ENCODE measurements at places on chromosomes 4 and X.

- no peak for DNase-seq
Observed at GRCh38 chrX:142428916-142429315, 223.8 kb upstream of the MAGEC2 start.

DNA sequence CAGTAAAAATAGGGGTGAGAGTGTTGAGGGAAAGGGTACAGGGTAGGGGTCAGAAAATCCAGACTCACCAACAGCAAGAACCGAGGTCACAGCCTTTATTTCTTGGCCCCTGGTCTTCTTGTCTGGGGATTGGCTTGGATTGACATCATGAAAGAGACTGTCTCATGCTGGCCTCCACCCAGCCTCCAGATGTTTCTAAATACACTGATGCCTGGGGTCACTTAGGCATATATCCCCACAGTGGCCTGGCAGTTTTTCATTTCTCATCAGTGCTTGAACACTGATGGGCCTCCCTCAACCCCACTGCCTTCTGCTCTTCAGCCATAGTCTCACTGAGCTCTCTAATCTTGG is 173.9 kb downstream of the RTL9 start:
- DNase-seq: no peak

DNA sequence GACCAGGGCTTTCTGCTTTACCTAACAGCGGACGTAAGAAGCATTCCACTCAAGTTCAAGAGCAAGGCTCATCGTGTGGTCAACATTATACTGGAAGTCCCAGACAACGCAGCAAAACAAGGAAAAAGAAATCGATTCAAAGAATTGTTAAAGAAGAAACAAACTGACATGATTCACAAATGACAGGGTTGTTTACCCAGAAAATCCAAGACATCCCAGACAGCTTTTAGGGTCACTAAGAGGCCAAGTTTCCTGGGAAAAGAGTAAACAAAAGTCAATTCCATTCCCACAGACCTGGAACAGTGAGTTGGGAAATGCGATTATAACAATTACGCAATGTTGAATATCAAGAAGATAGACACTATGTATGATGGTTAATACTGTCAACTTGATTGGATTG is 21.5 kb upstream of the HTRA3 start:
- no peak for DNase-seq

DNA sequence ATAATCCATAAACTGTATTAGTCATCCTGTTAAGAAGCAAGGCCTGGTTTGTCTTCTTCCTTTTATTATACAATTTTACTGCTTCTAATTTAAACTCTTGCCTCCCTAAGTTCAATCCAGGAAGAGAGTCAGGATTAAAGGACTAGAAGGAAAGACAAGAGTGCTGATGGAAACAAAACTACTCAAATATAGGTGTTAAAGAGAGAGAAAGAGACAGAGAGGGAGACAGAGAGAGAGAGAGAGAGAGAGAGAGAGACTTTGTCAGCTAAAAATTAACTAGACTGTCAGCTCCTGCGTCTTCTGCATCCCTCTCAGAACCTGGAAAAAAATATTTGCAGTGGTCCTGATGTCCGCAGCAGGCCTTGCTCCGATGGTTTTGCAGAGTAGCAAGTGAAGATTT is 13.5 kb upstream of the FGG start:
- no peak for DNase-seq

DNA sequence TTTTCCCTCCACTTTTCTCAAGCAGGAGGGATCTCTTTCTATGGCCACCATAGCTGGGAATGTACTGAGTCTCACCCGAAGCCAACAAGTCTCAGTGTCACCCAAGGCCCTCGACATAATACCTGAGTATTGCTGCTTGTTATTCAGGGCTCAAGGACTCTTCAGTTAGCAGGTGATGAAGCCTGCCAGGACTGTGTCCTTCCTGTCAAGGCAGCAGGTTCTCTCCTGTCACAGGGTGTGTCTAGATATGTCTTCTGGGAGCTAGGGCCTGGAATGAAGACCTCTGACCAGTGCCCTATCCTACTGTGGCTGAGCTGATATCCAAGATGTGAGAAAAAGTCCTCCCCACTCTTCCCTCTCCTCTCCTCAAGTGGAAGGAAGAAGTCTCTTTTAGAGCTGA is 391.0 kb upstream of the DIPK2B start:
- no peak for DNase-seq

DNA sequence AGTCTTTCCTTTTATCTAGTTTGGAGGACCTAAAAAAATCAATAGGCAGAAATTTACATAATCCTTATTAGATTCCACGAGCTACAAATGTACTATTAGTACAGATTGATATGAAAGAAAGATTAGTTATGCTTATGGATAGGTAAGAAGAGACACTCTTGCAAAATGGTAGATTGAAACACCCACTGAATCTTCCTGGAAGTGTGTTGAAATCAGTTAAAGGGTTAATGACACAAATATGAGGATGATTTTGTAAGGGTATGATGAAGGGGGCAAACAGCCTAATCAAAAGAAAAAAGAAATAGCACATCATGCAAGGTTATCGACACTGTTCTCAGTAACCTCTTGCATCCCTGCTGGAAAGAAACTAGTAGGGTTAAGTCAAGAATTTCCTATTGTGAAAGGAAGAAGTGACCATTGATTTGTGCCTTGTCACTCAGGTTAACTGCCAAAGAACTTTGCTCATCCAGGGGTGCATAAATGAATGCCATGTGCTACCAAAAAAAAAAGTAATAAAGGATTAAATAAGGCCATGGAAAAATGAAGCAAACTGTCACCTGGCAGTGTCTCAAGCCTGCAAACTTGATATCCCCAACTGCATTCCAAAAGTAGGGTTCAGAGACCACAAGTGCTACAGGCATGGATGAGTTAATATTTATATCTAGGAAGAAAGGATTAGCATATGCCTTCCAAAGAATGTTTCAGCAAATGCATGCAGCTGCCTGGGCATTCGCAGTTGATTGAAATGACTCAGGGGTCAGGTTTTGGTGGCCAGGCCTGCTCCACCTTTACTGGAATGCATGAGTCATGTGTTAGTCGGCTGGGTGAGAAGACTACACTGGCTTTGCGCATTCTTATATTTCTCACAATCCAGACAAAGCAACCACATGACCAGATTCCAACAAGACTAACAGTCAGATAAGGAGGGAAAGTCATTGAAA is 78.3 kb upstream of the ATXN3L start:
- DNase-seq: peak; percentile 2

GRCh38 chrX:101478366-101478765 is 6.9 kb upstream of the ARMCX4 start:
- no peak for DNase-seq

- no peak for DNase-seq
Observed at GRCh38 chr4:7240306-7240705, 48.0 kb downstream of the SORCS2 start.

DNA sequence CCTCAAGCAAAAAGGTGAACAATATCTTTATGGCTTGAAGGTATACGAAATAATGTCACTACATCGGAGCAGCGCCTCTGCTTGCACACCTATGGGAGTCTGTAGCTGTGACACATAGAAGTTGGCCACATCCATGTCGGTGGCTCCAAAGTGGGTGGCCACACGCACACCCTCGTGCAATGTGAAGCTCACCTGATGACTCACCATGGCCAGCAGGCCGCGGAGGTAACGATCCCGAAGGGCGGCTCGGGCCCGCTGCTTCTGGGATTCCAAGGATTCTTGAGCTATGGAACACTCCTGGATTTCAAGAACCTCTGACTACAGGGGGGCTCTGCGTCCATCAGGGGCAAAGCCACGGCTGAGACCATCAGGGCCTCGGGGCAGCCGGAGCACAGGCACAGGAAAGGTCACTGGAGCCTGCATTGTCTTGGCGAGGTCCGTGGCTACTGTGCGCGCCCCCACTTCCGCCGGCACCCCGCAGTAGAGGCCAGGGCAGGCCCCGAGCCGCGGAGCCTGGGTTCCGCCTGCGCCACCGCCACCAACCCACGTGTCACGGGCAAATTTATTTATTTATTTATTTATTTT is 25.2 kb downstream of the NYX start:
- no peak for DNase-seq

DNA sequence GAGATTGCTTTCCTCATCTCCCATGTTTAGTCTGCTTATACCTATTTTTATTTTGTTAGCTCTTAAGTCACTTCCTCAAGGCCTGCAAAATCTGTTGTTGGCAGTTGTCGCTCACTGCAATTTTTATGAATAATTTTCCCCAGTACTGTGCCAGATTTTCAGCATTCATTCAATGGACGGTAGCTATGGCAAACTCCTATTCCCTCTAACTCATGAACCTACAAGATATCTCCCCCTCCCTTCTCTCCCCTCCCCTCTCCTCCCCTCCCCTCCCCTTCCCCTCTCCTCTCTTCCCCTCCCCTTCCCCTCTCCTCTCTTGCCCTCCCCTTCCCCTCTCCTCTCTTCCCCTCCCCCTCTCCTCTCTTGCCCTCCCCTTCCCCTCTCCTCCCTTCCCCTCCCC is 160.4 kb downstream of the FRAS1 start:
- DNase-seq: no peak

- DNase-seq: no peak
Observed at GRCh38 chrX:55127692-55128091, 38.9 kb downstream of the PAGE2 start.

GRCh38 chr4:3801521-3801920 is 35.3 kb downstream of the ADRA2C start:
- no peak for DNase-seq

GRCh38 chr4:84733343-84734033 is 150.6 kb downstream of the CDS1 start:
- DNase-seq: no peak

GRCh38 chr4:109127866-109128265 is 174.6 kb downstream of the COL25A1 start:
- no peak for DNase-seq

- DNase-seq: no peak
Observed at GRCh38 chr4:98556451-98556850, 102.0 kb downstream of the TSPAN5 start.

GRCh38 chr4:25258980-25259578 is 25.2 kb downstream of the PI4K2B start:
- no peak for DNase-seq

DNA sequence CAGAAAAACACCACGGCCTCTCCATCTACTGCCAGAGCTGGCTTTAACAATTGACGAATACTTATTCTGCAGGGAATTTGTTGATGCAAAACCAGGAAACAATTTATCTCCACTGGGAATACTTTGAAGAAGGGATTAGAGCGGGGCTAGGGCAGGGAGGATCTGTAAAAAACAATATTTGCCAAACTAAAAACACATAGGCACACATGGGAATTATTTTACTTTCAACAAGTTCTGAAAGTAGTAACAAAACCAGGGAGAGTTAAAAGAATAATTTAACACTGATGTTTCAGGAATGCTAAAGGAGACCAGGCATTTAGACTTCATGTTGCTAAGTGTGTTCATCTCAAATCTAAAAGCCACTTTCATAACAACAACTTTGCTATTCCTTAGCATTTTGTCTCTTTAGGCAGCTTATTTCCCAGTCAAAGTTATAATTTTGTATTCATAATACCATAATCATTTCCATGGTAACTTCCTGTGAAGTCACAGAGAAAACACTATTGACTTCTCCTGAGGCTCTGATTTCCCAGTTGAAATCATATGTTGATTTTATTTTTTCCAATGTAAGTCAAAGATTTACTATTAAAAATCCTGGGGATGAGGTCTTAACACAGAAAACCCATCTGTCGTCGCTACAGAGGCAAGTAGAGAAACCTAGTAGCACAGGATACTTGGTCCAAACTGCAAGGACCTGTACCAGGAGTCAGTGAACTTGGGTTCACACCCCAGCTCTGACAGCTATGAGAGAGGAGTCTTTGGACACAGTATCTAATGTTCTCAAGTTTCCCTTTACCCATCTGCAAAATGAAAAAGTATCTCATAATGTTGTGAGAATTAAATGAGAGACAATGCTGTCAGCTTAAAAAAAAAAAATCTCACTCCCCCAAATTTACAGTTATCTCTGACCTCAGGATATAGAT is 69.3 kb downstream of the SH3RF1 start:
- no peak for DNase-seq

GRCh38 chrX:40151211-40152172 is 53.7 kb upstream of the BCOR start:
- no peak for DNase-seq

DNA sequence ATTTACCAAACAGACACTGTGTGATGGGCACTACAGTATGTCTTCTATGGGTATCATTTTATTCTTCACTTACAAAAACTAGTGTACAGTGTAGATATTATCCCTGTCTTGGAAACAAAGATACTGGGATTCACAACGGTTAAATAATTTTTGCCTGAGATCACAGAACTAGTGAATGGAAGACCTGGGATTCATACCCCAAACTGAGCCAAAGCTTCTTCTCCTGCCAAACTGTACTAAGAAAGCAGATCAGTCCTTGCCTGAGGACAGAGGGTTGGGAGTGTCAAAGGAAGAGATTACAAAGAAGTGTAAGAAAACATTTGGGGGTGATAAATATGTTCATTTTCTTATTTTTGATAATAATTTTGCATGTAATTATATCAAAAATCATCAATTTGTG is 43.1 kb downstream of the PPA2 start:
- DNase-seq: no peak

DNA sequence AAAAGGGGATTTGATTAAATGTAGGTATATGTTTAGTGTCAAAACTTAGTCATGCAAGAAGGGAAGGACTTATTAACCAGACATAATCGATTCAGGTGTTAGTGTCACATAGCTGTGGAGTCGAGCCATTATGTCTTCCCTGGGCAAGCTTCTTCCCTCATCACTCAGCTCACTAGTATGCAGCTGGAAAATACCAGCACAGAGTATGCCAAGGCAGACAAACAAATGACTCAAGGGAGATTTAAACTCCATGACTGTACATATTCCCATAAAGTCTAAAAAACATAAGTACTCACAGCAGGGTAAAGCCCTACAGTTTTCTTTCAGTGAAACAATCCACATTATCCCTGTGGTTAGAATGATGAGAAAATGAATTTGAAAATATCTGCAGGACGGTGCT is 304.5 kb downstream of the CBLL2 start:
- no peak for DNase-seq

DNA sequence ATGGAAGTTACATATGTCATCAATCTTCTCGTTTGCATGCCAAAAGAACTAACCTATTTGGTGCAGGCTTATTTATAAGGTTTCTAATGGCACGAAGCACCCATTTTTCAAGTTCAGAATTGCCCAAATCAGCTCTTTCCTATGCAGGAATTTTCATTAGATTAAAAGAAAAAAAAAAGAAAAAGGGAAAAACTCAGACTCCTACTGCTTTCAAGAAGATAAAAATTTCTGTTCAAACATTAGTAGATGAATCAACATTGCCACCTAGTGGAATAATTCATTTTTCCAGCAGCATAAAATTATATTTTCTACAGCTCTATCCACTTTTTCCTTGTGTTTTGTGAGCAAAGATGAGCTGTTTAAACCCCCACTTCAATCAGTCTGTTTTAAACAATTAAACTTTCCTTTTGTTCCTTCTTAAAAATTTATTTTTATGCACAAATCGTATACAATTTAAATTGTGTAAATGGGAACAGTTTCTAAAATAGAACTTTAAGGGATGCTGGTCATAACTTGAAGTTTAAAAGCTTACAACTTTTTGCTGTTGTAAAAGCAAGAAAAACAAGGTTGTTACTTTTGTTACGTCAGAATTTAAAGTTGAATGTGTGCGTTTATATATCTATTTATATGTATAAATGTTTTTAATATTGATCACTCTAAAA is 309.9 kb downstream of the ARAP2 start:
- no peak for DNase-seq

- no peak for DNase-seq
Observed at GRCh38 chrX:40147126-40147952, 49.6 kb upstream of the BCOR start.

GRCh38 chr4:138243369-138243768 is 1.2 kb upstream of the SLC7A11 start:
- DNase-seq: no peak
